ENCODE measurements at places on chromosomes 6 and 20.

- DNase-seq: no peak
Measured at GRCh38 chr20:50219600-50219999, 29.0 kb downstream of the CEBPB start.

DNA sequence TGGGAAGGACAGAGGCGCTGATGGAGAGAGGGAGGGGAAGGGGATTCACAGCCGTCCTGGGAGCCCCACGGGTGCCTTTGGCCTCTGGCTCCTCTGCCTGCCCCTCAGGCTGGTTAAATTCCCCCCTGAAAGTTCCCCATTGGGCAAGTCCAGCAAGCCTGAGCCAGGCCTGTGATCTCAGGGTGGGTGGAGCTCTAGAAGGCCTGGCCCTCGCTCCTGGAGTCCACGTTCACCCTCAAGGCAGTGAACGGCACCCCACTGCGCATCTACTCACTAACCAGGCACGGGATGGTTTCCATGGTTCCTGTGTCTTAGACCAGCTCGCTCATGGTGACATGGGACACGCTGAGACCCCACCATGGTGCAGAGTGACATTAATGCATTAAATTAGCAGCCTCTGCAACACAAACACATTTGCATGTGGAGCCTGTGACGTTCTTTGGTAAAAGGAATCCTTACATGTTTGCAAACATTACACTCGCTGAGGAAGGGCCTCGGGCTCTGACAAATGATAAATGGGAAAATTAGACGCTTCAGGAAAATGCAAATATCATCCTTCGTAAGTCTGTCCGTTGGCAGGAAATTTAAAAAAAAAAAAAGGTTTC, 452.7 kb downstream of the PREX1 start:
- no peak for DNase-seq

DNA sequence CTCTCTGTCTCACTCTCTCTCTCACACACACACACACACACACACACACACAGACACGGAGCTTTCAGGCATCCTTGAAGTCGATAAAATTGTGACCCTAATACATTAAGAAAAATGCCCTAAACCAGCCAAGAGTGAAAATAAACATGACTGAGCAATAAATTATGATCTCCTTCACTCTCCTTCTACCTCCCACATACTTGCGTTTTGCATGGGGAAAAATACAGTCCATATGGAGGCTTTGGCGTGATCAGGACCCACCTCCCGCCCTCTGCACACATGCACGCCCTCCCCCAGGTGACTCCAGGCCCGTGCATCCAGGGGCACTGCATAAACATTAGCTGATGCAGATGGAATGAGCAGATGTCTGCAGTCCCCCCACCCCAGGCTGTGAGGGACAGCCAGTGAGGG, 114.2 kb upstream of the JARID2 start:
- DNase-seq: peak; percentile 40

DNA sequence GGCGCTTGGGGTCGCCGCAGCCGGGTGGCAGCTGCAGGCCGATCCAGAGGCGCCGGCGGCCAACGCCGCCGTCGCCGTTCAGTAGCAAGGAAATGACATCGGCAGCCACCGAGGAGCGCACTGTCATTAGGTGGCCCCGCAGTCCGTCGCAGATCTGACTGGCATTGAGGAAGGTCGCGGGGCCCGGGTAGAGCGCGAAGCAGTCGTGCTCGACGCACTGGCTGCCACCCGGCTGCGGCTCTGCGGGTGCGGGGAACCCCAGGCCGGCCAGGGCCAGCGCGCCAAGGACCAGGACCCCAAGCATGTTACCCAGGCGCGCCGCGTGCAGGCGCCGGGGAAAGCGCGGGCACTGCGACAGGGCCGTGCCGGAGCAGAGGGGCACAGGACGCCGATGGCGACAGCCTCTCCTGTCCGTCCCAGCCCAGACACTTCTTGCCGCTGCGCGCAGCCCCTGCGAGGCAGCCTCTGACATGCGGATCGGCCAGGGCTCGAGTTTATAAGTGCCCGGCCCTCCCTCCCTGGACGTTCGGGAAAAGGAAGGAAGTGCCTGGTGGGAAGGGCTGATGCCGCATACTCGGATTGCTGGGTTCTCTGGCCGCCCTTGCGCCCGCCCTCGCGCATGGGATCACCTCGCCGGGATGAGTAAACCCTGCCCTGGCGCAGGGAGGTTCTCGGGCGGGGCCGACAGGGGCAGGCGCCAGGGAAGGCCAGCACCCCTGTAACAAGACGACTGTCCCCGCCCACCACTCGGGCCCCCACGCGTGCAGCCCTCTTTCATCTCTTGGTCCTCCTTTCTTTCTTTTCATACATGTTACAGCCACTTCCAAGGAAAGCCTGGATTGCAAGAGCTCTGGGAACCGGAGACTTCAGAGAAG, at the start of gene THBD:
THBD (minus strand) TSS at position 472 of the 875 bp plus-strand sequence; CDS start at position 304, 168 bp downstream.
- DNase-seq: peak; percentile 50

DNA sequence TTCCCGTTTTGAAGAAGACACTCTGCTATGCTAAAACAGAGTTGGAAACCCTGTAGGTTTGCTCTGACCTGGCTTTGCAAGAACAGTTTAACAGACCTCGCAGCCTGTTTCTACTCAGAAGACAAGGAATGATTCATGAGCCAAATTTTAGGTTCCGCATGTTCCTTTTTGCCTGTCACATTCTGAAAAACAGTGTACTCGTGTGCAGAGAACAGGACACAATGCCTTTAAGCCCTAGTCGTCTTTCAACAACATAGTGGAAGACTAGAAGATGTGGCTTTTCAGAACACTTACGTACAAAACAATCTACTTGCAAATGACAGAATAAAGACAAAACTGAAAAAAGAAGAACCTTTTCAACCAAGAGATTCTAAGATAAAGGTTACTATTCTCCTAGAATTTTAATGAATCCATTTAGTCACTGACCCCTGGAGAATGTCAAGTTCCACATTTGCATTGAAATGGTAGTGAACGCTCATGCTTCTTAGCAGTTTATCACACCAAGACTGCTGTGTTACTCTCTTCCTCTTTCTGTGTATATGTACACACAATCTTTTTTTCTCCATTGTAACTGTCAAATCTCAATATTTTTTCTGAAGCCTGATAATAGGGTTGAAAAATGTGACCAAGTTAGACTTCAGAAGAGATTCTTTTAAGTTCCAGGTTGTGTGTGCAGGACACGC, 220.7 kb upstream of the NRSN1 start:
- no peak for DNase-seq

DNA sequence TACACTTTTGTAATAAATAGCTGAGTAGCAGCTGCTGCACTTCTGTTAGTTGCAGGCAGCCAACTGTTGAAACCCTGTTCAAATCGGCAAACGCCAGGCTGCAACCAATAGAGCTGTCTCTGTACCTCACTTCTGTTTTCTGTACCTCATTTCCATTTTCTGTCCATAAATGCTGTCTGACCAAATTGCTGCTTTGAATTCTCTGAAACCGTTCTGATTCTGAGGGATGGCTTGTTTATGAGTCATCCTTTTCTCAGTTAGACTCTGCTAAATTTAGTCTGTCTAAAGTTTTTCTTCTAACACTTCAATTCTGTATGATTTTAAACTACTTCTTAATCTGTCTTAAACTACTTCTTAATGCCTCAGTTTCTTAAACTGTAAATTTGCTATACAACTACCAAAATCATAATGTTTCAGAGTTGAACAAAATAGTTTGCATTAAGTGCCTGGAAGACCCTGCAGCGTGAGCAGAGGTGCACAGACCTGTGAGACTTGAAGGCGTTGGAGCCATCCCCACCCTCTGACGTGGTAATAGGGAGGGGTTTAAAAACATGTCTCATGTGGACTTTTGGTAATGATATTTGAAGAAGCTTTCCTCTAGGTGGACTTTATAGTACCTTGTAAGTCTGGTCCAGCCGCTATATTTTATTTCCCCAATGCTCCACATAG, 9.6 kb downstream of the BTNL2 start:
- DNase-seq: no peak

GRCh38 chr6:122649701-122650100, 39.5 kb downstream of the PKIB start:
- DNase-seq: no peak

Measured in AG10803 (cell line).